ENCODE measurements at places on chromosomes 13 and 19.

DNA sequence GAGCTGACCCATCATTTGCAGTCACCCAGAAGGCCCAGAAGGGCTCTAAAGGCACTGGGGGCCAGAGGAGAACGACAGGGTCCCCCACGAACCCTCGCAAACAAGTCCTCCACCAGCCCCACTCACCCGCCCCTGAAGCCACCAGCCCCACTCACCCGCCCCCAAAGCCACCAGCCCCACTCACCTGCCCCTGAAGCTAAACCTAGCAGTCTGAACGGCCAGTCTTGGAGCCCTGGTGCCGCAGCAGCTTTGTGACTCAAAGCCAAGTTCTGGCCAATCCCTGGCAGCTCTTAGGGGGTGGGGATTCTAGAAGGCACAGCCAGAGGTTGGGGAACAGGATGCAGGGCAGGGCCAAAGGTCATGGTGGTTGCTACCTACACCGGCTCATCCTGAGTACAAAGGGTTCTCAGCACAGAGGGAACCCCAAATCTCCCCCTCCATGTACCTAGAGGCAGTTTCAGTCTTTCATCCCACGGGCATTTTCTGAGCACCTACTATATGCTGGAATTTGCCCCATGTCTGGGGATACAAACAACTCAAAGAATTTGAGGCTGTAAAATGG, at the start of gene IQCN:
TSS of gene IQCN (minus strand) at position 234 of the 562 bp plus-strand sequence. CDS start 4,974 bp downstream, outside the sequence.
- no peak for DNase-seq

- no peak for DNase-seq
These were observed 34.2 kb downstream of the GJA3 start for GRCh38 chr13:20126541-20127261.

DNA sequence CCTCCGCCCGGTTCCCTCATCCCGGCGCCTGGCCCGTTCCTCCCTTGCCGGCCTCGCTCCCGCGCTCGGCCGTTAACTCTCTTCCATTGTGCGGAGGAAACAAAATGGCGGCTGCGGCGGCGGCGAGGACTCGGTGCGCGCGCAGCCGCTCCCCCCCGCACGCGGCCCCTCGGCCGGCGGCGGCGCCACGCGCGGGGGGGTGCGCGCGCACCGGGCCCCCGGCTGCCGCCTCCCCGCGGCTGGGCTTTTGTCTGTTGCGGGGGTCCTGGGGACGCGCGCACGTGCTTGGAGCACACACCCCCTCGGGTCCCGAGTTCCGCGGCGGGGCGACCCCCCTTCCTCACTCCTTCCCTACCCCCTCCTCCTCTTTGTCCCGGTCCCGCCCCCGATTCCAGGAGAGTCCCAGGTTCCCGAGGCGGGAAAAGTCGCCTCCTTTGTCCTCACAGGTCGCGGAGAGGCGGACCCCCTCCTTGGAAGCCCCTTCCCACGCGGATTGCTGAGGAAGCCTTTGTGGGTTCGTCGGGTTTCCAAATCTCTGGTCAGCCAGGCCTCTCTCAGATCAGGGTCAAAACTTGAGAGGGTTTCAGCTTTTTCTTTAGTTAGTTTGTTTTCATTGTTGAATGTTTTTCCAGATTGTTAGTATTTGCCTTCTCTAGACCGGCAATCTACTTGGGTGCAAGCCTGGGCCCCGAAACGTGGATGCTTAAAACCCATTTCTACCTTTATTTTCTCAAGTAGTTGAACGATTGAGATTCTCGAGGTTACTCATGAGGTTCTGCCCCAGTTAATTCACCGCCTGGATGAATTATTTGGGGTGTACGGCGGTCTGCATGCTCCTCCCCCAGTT, 687 bp downstream of the ILF3 start:
- peak; percentile 81 for DNase-seq

GRCh38 chr13:77697217-77698103, at the start of gene SLAIN1:
Gene SLAIN1, plus strand, starts transcription at chr13:77697687. Its CDS starts 227 bp downstream, at chr13:77697914.
- peak; percentile 88 for DNase-seq

- DNase-seq, result no peak
These were observed 446.4 kb downstream of the COG6 start for GRCh38 chr13:40101708-40102359.

- DNase-seq, result no peak
These were observed 622 bp upstream of the PRODH2 start for GRCh38 chr19:35813043-35813890.

DNA sequence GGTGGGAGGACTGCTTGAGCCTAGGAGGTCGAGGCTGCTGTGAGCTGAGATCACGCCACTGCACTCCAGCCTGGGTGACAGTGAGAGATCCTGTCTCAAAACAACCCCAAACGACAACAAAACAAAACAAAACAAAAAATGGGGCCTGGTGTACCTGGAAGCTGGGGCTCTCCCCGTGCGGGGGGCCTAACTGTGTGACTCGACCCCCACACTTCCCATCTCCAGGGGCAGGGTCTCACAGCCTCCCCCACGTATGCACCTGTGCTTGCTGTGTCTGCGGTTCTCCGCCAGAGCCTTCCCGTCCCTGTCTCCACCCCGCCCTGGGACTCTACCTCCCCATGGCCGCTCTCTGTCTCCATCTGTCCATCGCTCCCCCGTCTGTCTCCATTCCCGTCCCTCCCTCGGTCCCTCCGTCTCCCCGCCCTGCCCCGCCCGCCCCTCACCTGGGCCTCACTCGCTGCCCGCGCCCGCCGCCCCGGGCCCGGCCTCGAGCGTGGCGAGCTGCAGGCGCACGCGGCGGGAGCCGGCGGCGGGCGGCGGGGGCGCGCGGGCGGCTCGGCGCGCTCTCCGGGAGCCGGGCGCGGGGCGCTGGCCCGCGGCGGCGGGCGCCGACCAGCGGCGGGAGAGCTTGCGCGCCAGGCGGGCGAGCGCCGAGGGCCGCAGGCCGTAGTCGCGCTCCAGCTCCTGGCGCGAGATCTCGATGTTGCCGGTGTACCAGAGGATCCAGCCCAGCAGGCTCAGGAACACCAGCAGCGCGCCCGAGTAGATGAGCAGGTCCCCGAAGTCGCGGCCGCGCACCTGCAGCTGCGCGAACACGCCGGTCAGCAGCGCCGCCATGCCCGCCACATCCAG, 587 bp downstream of the TMEM238 start:
- peak; percentile 74 for DNase-seq

- no peak for DNase-seq
These were observed 198.3 kb downstream of the KCNRG start for GRCh38 chr13:50213526-50213925.

- no peak for DNase-seq
These were observed 26.5 kb downstream of the SH3GL1 start for GRCh38 chr19:4373601-4374497.

GRCh38 chr13:69565334-69565733, 542.3 kb upstream of the ATXN8OS start:
- DNase-seq, result no peak

DNA sequence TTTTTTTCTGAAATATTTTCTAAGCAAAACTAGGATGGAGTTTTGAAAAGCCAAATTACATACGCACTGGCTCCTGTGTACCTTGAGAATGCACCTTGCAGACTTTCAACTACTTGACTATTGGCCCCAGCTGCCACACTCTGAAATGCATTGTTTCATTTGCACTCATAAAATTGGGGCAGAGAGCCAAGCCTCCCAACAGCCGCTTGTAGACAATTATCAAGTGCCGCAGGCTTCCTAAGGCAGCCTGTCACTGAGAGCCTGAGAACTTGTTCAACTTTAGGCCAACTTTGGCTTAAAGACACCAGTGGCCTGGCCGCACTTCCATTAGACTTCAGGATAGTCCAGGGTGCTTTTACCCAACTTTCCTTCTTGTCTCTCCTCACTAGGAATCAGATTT, 115.7 kb upstream of the STARD13 start:
- no peak for DNase-seq

DNA sequence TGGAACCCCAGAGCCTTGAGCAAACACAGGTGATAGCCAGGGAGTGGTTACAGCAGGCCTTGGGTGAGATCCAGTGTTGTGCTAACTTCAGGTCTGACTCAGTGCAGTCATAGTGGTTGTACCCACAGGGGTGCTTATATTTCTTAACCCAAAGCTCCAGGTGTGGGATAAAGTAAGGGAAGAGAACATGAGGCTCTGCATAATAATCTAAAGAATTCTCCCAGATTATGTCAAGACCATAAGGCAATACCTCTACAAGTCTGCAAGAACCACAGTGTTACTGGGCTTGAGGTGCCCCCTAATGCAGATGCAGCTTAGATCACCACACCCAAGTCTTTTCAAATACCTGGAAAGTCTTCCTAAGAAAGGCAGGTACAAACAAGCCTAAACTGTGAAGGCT, 485.4 kb downstream of the RFC3 start:
- no peak for DNase-seq

DNA sequence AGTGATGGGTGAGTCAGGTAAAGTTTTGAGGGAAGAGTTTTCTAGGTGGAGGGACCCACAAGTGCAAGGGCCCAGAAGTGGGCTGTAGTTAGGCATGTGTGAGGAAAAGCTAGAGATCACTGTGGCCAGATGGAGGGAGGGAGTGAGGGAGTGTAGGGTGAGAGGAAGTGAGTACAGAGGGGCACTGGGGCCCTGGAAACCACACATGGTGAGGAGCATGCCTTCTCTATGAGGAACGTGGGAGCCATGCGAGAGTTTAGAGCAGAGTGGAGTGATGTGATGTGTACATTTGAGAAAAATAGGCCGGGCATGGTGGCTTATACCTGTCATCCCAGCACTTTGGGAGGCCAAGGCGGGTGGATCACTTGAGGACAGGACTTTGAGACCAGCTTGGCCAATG, 14.7 kb upstream of the SHKBP1 start:
- DNase-seq, result no peak

GRCh38 chr13:99434258-99434788, 66.9 kb upstream of the TM9SF2 start:
- peak; percentile 67 for DNase-seq

DNA sequence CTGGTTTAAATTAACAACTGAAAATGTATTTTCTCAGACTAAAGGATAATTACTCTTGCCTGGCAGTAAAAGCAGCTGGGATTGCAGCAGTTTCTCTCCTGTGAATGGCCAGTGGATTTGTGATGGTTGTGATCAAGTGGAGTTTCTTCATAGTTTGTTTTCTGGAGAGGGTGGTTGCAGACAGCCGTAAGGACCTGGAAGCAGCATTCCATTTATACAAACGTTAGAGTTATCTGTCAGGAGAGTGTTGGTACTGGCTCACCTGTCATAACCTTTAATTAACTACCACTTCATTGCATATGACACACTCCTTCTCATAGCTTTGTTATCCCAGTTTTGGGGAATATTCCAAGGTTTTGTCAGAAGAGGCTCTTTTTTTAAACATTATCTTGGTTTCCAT, 258.4 kb upstream of the SLC10A2 start:
- no peak for DNase-seq

- no peak for DNase-seq
These were observed 25.1 kb downstream of the RFX1 start for GRCh38 chr19:13981021-13981420.

- no peak for DNase-seq
These were observed 63.9 kb downstream of the DLEU7 start for GRCh38 chr13:50779443-50780200.

GRCh38 chr19:42086770-42087550, 11.0 kb downstream of the ZNF574 start:
- DNase-seq, result no peak

- no peak for DNase-seq
These were observed 148.6 kb downstream of the IER2 start for GRCh38 chr19:13298565-13299481.

DNA sequence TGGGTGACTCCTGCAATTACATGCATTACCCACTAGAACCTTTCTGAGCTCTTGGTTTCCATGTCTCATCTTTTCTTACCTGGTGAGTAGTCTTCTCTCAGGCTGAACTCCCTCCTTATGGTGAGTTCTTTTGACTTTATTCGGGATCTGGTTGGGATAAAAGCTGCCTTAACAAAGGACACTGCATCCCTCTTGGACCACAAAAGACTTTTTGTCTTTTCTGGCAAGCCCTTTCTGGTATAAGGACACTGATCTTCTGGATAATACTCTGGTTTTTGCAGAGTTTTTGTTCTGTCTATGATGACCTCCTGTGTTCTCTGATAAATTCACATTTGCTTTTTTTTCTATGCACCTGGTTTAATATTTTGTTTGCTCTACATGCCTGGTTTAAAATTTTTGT, 66.7 kb downstream of the SLITRK1 start:
- DNase-seq, result no peak

DNA sequence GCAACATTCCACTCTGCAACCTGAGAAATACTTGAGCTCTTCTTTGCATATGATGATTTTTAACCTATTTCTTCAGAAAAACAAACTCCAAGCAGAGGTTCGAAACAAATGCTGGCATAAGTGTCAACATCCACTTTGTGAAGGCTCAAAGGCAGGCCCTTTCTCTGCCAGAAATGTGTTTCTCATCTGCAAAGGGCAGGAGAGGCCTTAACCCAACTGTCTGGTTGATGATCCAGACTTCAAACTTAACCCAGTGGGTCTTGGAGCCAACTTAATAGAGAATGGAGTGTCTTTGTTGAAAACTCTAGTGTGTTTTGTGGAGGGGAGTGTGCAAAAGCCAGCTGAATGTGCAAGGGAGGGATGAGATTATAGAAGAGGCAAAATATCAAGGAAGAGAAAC, 28.3 kb upstream of the ZNF507 start:
- no peak for DNase-seq

DNA sequence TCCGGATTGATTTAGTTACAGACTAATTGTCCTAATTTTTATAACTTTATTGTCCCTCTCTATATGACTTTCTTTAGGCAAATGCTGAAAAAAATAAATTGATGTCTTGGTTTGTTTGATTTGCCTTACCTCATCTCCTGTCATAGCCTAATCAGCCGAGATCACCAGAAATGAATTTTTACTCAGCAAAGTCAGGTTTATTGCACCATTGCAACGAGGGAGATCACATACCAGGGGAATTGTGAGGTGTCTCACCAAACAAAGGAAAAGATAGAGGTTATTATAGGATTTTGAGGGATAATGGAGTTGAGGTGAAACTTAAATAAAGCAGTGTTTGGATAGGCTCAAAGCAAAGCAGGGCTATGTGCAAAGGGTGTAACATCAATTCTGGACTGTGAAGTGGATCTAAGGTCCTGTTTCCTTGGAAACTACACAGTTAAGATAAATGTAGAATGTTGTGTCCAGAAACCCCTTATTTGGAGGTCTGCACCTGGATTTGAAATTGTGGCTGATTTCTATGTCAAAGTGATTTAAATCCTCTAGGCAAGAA, 372.6 kb downstream of the OXGR1 start:
- DNase-seq, result no peak

- no peak for DNase-seq
These were observed 96.7 kb downstream of the RNASEH2B start for GRCh38 chr13:51006067-51006845.

DNA sequence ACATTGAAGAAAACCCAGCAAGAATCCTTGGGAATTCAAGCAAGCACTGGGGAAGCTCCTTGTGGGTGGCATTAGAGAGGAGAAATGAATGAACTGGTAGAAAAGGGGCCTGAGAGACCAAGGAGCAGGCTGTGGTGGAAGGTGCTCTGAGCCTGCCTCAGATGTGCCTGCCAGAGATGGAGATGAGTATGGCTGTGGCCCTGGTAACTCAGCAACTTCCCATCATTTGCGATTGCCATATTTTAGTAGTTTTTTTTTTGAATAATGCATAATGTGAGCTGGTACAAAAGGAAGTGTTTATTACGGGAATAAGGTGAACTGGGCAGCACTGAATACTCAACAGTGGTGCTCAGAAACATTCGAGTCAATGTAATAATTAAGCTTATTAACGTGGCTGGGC, 39.1 kb downstream of the ERICH6B start:
- no peak for DNase-seq

- DNase-seq, result no peak
These were observed 18.3 kb upstream of the KATNAL1 start for GRCh38 chr13:30325668-30326067.
